ENCODE measurements at places on chromosomes 6 and 20.
A peak's percentile ranks its signal among the peaks of the same experiment; 100 is the strongest.

DNA sequence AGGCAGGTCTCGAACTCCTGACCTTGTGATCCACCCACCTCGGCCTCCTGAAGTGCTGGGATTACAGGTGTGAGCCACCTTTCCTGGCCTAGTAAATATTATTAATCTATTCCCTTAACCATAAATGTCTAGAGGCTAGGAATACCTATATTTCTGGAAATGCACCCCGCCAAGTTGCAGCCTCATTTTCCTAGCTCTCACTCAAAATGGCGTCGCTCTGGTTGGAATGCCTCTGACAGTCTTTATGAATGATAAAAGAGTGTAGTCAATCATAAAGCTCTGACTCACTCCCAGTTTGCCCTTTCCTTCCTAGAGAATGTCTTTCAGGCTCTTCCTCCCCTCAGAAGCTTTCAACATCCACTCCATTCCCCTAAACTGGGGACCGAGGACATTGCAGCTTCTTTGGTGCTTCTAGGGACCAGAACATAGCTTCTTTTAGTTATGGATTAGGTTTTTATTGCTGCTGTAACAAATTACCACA is 14.1 kb upstream of the TRIM26 start:
- DNase-seq = no peak

- peak; percentile 11 for DNase-seq
Measured at GRCh38 chr6:43924222-43924702, 154.3 kb downstream of the VEGFA start.

DNA sequence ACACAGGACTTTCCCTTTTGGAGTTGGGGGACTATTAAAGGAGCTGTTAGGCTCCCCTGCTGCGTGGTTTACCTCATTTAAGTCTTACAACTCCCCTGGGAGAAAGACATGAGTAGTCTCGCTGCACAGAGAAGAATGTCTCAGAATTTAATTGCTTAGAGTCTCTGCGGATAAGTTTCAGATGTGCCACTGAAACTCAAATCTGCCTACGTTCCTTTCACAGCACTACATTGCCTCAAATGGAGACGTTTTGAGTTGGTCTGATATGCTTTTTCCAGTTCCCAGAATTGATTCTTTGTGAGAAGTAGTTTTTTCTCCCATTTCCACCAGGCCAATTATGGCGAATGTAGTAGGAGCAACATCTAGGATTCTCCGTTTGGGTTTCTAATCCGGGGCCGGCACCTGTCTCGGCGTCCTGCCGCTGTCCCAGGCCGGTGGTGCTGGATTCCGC is 532 bp upstream of the SLC35F1 start:
- DNase-seq = no peak

DNA sequence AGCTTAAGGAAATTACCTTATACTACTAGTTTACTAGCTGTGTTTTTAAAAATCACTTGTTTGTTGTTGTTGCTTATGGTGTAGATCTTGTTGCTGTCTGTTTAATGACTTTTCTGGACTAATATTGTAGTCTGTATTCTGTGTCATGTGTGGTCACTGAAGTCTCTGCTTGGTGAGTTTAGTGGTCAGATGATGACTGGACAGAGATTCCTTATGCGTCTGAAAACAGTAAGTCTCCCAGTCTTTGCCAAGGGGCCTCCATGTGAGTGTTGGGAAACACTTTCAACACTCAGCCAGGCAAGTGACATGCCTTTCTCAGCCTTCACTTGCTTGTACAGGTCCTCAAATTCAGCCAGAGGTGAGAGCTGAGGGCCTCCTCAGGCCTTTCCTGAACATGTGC is 256.9 kb upstream of the RNF24 start:
- no peak for DNase-seq

GRCh38 chr6:113172531-113172966 is 684.6 kb upstream of the MARCKS start:
- no peak for DNase-seq

DNA sequence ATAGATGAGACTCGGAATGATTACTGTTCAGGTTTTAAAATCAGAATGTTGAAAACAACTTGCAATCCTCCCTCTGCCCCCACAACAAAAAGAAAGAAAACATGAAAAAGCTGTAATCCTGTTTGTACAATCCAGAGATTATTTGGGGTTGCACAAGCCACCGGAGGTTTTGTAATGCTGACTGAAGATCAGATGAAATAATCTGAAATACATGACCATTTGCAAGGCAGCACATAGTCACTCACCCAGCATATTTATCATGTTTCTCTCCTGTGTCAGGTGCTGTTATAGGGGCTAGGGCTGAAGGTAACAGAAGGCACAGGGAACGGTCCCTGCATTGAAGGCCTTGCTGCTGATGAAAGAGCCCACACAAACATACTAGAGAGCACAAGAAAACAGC is 85.3 kb downstream of the SIM1 start:
- DNase-seq = no peak

GRCh38 chr6:124714728-124715127 is 247.5 kb upstream of the RNF217 start:
- DNase-seq = no peak

Measured in stimulated activated CD8-positive, alpha-beta memory T cell treated with anti-CD3 and anti-CD28 coated beads, Interleukin-15, amount 100 ng/mL, for 24 hours (primary cell).